Cortex of kidney (tissue), 1 donor: ENCODE measurements at places on chromosomes 6 and 20.

- DNase-seq: no peak
These were observed 735.1 kb upstream of the MARCKS start for GRCh38 chr6:113122060-113122459.

- no peak for DNase-seq
These were observed 630 bp downstream of the PPP2R5D start for GRCh38 chr6:42984924-42985475.

DNA sequence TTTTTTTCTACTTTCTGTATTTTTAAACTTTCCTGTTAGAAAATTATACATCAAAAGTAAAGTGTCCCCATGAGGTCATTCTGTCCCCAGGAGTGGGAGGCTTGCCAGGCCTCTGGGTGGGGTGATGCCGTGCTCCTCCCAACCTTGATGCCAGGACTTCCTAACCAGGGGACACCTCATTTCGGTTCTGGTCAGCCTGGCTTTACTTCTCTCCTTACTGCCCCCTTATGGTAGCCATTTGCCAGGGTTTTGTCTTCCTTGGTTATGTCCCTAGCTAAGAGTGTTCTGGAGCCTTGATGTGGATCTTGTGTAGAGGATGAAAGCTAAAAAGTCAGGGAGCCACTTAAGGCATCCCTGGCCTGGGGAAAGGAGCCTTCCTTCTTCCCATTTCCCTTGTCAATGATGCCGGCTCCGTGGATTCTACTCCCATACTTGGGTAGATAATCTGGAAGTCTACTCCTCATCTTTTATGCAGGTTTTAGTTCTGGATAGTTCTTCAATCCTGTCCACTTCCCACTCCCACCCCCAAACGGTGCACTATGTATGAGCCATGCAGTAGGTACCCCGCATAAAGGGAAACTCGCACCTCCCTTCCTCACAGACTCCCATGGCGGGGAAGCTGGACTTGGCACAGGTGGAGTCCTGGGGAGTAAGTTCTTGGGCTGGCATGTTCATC is 164.1 kb upstream of the SALL4 start:
- no peak for DNase-seq

GRCh38 chr6:169184419-169184818 is 69.2 kb downstream of the THBS2 start:
- DNase-seq: no peak

GRCh38 chr6:53795340-53795701 is 516 bp downstream of the LRRC1 start:
- no peak for DNase-seq

DNA sequence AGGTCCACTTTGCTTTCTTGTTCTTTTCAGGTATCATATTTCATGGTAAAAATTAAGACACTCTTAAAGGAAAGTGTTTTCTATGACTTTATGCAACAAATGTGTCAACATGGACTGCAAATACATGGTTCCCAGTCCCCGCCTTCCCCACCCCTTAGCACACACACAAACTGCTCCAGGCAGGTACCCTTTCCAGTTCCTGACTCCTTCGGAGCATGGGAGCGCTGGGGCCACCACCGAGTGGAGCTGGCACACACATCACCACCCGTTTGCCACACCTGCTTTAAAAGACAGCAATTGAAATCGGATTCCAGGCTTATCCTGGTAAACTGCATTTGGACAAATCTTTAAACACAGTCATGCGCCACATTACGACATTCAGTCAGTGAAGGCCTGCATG is 22.2 kb downstream of the RNASET2 start:
- DNase-seq: no peak

DNA sequence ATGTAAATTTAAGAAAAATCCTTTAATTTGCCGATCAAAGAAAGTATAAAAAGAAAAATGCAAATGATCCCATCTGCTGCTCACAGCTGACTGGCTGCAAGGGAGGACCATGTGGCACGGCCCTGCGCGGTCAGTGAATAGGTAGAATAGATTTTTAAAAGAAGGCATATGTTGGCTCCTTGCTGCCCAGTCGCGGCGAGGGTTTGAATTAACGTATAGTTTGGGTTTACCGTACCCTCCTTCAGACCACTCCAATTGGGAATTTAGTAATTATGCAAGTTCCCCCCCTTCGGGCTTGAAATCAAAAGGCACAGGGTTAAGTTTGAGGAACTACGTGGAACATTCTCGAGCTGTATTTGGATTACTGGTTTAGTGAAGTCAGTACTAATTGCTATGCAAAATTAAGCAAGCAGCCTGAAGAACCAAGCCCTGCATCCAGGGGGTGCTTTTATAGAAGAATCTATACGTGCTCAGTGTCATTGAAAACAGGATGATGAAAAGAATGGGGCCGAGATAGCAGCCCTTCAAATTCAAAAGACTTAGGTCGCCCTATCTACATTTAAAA is 1.1 kb upstream of the BEND3 start:
- no peak for DNase-seq

DNA sequence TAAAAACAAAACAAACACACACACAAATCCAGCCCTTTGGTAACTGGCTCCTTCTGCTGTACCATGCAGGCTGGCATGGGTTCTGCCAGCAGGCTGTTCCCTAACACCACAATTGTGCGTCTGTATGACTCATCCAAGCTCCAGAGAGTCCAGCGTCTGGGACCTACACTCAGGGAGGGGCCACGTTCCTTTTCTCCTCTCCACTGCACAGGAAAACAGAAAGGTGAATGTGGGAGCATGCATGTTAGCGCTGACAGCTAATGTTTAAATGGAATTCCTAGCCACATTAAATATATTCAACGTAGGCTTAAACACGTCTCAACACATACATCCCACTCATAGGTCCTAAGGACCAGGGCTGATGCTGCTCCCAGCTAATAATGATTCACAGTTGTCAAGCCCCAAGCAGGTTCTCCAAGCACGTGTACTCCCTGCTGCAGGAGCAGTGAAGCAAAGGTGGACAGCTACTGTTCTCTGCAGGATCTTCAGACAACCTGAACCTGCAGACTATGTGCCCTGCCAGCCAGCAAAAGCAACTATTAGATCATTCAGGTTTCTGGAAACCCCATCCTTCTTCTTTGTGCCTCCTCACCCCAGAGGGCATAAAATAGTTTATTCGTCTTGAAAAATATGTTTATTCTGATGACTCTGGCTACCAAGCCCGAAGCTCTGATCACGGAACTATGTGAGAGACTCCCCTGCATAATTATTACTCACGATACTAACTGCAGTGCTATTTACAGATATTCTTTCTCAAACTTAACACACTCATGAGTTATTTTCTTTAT is 20.9 kb downstream of the MAP1LC3A start:
- DNase-seq: no peak

- no peak for DNase-seq
These were observed 10.6 kb downstream of the TEAD3 start for GRCh38 chr6:35486005-35486925.

DNA sequence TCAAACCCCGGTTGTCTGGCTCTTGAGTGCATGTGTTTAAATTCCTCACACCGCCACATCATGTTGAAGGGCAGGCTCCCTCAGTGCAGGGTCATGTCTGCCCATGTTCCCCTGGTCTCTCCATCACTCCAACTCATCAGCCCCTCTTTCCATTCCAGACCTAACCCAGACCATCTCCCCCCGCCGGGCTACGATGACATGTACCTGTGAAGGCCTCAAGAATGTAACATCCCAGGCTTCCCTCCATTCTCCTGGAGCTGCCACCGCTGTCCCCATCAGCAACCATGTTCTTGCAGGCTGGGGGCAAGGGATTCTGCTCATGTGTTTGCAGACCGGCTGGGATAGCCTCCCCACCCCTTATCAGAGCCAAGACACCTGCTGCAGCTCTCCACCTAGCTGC is 19.9 kb downstream of the TMEM74B start:
- no peak for DNase-seq

DNA sequence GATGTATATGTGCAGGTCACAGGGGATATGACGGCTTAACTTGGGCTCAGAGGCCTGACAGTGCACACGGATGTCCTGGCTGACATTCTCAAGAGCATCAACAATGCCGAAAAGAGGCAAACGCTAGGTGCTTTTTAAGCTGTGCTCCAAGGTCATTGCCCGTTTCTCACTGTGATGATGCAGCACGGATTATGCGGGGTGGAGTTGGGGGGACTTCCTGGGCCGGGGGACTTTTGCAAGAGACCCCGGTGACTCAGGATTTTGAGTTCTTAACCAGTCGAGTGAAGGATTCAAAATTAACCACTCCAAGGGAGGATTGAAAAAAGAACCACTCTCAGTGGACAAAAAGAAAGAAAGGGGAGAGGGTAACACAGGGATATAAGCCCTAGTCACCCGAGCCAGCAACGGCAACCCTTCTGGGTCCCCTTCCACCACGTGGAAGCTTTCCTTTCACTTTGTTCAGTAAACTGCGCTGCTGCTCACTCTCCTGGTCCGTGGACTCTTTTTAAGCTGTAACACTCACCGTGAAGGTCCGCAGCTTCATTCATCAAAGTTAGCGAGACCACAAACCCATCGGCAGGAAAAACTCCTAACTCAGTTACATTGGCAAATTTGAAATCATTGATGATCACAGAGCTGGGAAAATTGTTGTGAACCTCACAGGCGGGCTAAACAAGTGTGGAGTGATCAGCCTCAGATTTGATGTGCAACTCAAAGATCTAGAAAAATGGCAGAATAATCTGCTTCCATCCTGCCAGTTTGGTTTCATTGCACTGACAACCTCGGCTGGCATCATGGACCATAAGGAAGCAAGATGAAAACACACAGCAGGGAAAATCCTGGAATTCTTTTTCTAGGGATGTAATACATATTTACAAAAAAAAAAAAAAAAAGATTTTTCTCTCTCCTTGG is 199.3 kb downstream of the ARID1B start:
- DNase-seq: no peak

GRCh38 chr20:36957875-36958667 is 6.6 kb upstream of the SAMHD1 start:
- no peak for DNase-seq

GRCh38 chr6:18249271-18249670 is 15.1 kb downstream of the DEK start:
- DNase-seq: no peak
